ENCODE measurements at places on chromosomes 2 and 18.

GRCh38 chr18:34866310-34866709 is 156.2 kb downstream of the DTNA start:
- no peak for DNase-seq

- DNase-seq = no peak
These were observed 26.4 kb upstream of the PKDCC start for GRCh38 chr2:42021464-42021863.

DNA sequence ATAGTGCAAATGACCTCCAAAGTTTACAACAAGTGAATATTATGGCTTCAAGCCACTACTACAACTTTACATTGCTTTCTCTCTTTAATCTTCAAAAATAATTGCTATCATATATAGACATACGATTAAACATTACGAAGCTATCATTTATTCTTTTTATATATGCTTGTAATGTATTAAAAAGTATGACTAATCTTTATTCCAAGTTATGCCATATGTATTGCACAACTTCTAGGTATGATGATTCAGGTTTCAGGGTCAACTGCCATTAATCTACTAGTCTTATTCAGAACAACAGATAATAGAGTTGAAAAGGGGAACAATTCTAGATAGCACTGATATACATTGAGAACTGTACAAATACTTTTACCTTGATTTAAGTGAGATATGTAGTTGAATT is 506.2 kb upstream of the TMEFF2 start:
- no peak for DNase-seq

- DNase-seq = no peak
These were observed 141.7 kb downstream of the OTX1 start for GRCh38 chr2:63192169-63192888.

GRCh38 chr2:3774336-3774735 is 71.0 kb downstream of the DCDC2C start:
- no peak for DNase-seq

GRCh38 chr2:17231394-17231965 is 286.8 kb downstream of the RAD51AP2 start:
- no peak for DNase-seq

- DNase-seq = no peak
These were observed 57.6 kb downstream of the TRIB2 start for GRCh38 chr2:12774395-12774727.

GRCh38 chr2:37877457-37878315 is 47.4 kb upstream of the RMDN2 start:
- no peak for DNase-seq

- no peak for DNase-seq
These were observed 552 bp upstream of the ATF2 start for GRCh38 chr2:175168564-175168945.

- DNase-seq = no peak
These were observed 8.0 kb upstream of the DPP4 start for GRCh38 chr2:162082036-162082435.

DNA sequence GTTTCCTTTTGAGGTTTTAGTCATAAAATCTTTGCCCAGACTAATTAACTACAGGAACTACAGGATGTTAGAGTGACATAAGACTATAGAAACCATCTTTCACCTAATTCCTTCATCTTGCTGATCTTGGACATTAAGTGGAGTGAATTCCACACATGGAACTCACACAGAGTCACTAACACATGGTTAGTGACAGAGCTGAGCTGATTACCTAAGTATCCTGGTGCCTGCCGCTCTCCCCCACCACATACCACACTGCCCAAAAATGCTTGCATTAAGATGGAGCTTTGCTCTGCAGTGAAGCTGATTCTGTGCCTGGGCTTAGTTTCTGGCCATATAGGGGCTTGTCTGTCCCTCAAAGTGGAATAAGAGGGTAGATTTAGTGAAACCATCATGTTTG is 332.9 kb upstream of the NT5C1B start:
- DNase-seq = no peak

DNA sequence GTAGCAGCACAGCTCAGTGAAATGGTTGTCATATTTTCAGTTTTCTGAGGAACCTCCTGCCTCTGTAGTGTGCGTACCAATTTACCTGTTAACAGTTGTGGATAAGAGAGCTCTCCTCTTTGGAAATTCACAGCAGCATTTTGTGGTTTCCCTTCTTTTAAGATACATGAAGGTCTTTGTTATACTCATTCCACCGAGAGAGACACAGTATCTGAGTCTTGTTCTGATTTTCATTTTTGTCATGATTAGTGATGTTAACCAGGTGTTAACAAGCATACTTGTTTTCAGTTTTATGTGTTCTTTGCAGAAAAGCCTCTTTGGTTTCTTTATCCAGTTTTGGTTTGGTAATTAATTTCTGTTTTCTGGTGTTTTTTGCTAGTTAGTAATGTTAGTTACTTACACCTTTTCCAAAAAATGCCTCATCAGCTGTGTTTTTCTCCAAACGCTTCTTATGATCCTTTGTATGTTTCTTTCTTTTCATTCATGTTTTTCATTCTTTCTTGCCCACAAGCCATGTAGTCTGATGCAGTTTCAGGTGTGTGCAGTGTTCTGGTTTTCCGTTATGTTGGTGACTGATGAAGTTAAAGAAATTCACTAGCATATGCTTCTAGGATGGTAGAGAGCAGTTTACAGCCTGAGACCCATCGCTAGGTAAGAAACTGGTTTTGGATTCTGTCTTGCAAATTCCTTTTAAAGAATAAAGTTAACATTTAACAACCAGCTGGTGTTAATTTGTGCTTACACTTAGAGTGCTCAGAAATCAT is 30.1 kb downstream of the CCDC74A start:
- DNase-seq = no peak

DNA sequence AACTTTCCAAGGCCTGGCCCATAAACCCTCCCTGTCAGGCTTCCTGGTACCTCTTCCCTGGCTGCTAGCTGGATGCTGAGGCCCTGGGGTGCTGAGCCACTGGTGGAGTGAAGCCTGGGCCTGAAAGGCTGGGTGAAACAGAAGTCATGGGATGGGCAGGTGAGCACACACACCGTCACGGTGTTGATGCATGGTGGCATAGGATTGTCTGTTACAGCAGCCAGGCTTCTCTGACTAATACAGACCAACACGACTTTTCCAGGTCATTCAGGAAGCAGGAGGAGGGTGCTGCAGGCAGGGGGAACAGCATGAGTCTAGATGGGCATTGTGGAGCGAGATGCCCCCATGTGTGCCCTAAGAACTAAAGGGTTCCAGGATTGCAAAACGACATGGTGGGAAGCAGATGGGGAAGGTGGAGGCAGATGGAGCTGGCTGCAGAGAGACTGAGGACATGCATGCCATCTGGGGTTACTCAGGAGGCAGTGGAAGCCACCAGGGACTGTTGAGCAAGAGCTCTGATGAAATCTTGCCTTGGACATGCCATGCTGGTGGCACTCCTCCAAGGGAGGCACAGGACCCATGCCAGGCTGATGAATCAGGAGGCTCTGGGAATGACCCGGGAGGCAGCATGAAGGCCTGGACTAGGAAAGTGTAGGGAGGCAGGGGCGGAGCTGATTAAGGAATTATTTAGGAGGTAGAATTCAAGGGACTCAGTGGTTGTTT is 480.9 kb downstream of the TSN start:
- no peak for DNase-seq

GRCh38 chr2:231199219-231199618 is 788 bp downstream of the ARMC9 start:
- no peak for DNase-seq

GRCh38 chr2:96359866-96360265 is 24.3 kb downstream of the NCAPH start:
- DNase-seq = no peak

- no peak for DNase-seq
These were observed 806 bp downstream of the RFX8 start for GRCh38 chr2:101473911-101474701.

GRCh38 chr2:240972201-240972600 is 26.2 kb upstream of the SNED1 start:
- no peak for DNase-seq

GRCh38 chr2:105377871-105378270 is 21.0 kb downstream of the FHL2 start:
- DNase-seq = no peak

GRCh38 chr2:158650646-158651357 is 144.3 kb upstream of the DAPL1 start:
- no peak for DNase-seq

DNA sequence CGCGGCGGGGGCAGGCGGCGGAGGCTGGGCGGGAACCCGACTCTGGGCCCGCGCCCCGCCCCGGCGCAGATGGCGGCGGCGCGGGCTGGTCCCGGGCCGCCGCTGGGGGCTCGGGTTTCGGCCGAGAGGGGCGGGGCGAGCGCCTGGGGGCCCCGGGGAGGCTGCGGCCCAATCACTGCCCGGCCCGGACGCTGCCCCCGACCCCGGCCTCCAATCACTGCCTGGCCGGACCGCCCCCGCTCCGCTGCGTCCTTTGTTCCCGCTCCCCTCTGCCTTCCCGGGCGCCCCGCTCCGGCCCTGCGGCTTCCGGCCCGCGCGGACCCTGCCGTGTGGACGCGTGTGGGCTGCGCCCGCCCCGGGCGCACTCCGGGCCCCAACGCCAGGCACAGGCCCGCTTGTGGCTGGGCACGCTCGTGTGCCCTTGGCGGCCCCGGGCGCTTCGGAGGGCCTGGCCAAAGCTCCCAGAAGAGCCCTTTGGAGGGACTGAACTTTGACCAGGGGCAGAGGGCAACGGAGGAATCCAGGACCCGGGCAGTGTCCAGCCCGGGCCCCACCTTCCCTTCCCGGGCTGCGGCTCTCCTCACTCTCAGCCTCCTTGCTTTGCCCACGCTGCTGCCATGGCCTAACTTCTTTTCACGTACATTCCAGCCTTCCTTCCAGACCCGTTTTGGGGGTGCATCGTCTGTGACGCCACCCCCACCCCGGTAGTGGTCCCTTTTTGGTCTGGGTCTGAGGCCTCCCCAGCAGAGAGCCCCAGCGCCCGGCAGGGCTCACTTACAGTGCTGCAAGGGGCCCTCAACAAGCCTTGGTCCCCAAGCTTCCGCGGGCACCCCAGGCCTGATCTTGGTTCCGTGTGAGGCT is 27.1 kb upstream of the PTMA start:
- DNase-seq = no peak

DNA sequence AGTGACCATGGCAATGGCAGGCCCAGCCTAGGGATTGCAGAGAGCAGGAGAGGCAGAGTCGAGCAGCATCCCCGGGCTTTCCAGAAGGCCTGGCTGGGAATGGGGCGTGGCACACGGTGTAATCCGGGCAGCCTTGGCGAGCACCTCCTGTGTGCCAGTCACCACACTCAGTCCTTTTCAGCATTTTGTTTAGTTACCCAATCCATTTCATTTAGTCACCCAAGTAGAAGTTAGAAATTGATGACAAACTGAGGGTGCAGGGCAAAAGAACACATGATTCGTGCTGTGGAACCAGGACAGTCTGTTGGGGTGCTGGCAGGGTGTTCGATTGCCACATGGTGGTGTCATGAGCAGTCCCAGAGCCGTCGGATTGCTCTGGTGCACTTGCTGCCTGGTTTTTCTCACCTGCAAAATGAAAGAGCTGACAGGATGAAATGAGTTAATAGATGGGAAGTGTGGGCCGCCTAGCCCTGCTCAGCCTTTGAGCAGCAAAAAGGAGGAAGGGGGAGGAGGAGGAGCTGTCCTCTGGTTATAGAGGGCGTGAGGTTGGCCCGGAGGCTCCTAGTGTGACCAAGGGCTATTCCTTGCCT is 299.4 kb downstream of the AGAP1 start:
- DNase-seq = no peak

DNA sequence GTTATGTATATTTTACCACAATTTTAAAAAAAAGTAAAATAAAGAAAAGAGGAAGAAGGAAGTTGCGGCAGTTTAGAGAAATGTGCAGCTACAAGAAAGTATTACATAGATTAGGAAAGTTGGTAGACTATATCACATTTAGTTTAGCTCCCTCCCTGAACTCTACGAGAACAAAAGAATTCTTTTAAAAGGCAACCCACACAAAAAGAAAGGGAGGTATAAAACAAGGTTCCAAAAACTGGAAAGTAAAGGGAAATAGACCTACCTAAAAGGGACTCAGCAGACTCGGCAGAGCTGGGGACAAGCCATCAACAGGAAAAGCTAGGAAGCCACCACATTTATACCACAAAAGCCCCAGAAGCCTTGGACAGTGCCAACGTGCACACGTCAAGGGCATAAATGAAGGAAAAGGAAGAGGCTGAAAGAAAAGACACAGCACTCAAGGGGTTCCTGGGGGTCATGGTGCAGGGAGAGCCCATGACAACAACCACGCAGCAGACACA is 9.1 kb downstream of the TMEM127 start:
- no peak for DNase-seq

DNA sequence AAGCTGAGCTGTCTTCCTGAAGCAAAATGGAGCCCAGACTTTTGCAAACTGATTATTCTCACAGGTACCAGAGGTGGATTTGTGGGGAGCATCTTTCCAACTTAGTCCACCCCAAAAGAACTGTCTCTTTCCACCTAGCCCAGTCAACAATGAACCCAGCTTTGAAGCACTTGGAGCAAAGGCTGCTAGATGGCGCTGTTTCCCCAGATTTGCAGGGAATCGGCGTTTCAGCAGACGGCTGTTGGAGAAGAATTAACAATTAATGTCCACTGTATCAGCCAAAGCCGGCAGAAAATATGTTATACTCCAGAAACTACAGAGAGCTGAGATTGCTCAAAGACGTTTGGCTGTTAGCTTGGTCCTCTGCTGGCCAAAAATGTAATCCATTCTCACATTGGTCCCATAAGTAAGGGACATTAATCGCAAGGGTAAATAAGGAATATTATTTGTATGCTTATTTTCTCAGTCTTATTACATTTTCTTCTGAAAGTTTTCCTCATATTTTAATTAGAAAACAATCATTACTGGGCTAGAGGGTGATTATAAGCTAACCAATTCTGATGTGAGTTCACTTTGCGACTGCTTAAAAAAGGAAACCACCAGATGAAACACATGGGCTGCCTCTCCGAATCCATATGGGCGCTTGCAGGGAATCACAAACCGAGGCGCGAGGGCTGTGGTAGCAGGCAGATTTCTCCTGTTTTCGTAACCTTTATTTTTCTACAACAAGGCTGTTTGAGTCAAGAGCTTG is 423.8 kb upstream of the MEX3C start:
- DNase-seq = no peak

GRCh38 chr2:220275454-220275853 is 648.0 kb downstream of the SLC4A3 start:
- no peak for DNase-seq

GRCh38 chr2:159297042-159297707 is 10.7 kb upstream of the WDSUB1 start:
- DNase-seq = no peak

GRCh38 chr2:2566396-2567323 is 235.6 kb upstream of the MYT1L start:
- no peak for DNase-seq

DNA sequence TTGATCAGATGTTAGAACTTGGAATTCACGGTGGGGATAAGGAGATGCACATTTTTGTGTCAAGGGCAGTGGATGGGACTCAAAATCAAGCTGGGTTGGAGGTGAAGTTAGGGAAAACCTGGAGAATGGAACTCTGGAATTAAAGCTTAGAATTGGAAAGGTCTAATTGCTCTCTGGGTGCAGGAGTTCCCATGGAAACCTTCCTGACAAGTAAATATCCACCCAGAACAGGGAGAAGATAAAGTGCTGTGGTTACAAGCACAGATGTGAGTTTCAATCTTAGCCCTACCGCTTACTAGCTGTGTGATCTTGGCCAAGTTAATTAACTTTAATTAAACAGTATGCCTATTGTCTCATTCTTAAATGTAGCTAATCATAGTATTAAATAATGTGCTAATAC is 71.3 kb upstream of the TCF7L1 start:
- DNase-seq = no peak

- no peak for DNase-seq
These were observed 275.1 kb downstream of the SETBP1 start for GRCh38 chr18:44955825-44956224.
